ENCODE measurements at places on chromosomes 7 and 10.

DNA sequence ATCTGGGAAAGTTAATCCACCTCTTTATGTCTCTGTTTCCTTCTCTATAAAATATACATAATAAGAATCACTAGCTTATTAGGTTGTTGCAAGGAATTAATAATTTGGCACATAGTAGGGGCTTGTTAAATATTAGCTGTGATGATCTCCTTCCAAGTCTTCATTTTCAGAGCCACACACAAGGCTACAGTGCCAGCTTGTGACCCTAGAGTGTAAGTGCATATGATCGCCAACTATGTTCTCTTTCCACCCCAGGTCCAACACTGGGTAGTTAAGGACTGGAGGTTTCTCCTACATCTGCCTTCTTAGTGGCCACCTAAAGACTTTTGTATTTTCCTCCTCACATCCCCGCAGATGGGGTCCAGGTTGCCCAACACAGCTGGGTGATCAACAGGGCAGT lies 17.9 kb upstream of the ACSM6 start:
- DNase-seq, result no peak

GRCh38 chr7:123772652-123773051 lies 23.8 kb upstream of the WASL start:
- no peak for DNase-seq

DNA sequence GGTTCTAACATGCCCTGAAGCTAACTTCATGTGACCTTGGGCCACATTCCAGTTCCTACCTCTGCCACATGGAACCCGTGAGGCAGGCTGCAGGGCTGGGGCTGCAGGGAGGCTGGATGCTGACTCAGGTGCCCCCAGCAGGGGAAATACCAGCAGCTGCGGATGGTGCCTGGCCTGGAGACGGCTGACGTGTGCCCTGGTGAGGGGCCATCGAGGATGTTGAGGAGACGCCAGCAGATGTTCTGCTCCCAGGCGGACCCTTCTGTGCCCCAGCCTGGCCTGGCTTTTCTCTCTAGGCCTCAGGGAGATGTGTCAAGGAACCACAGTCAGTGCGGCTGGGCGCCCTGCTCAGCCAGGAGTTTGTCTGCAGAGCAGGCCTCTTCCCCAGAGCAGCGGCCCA lies 8.8 kb downstream of the BAG3 start:
- DNase-seq, result no peak

- no peak for DNase-seq
Observed at GRCh38 chr10:29828440-29828894, 193.7 kb upstream of the SVIL start.

DNA sequence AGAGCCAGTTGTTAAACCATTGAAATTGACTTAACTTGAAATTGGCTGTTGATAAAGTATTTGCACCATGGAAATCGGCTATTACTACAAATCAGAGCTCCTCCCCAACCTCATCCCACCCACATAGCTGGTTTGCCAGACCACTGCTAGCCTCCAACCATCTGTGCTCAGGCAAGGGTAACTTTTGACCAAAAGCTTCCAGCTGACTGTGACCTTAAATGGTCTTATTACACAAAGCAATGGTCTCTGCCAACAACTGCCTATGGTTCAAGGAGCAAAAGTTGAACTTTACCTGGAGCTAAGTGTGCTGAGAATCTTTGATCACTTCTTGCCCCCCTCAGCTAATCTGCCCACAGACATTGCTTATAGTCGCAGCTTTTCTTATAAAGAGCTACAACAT lies 48.5 kb upstream of the ADRB1 start:
- no peak for DNase-seq

DNA sequence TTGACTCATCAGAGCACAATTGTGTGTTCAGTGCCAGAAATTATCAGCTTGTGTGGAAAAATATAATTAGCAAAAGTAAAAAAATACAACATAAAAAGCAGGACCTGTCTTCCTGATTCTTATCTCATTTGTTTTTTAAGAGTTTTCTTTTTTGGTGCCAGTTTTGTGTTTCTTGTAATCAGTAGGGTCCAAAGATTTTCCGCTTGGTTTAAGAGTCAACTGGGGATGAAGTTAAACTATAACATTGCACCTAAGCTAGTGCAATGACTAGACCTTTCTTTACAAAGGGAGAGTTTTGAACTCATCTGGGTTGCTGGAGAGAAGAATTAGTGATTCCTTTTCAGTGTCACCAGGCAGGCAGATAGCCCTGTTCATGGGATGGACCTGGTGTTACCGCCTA lies 113.4 kb downstream of the PLPP4 start:
- no peak for DNase-seq

- DNase-seq, result no peak
Observed at GRCh38 chr7:66627881-66628360, 760 bp upstream of the KCTD7 start.

DNA sequence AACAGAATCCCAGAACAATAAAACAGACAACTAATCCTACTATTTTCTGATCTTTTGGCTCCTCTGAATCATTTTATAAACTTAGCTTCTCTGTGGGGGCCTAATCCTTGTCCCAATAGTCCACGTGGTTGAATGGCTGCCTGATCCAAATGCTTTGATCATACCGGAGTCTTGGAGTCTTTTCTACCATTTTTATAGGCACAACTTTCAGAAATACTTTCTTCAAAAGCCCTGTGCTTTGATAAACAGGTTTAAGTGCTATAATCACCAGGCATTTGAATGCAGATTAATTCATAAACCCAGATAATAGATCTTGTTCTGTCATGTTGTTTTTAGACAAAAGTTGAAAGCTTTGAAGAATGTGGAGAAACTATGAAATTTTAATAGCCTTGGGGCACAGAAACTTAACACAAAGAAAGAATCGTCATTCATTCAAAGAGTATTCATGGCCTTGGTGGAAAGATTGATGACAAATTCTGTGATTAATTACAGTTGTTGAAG lies 163.7 kb downstream of the AHR start:
- no peak for DNase-seq

- no peak for DNase-seq
Observed at GRCh38 chr7:38585572-38586354, 45.4 kb downstream of the AMPH start.

GRCh38 chr10:114173603-114173920 lies 441 bp downstream of the CCDC186 start:
- no peak for DNase-seq

DNA sequence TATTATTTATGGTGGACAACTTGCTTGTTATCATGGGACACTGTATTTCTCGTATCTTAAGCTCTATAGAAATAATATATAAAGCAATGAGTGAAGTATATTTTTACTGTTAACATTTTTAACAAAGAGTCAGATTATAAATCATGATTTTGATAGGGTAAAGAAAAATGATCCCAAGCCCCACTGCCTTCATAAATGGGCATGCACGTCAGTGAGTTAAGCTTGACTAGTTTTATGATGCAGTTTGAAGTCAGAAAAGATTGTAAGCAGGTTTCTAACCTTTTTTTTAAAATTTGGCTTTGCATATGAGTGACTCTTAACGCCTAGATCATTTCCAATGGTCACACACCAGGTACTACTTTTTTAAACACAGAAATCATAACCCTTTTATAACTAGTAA lies 152.8 kb downstream of the GNAT3 start:
- DNase-seq, result no peak

DNA sequence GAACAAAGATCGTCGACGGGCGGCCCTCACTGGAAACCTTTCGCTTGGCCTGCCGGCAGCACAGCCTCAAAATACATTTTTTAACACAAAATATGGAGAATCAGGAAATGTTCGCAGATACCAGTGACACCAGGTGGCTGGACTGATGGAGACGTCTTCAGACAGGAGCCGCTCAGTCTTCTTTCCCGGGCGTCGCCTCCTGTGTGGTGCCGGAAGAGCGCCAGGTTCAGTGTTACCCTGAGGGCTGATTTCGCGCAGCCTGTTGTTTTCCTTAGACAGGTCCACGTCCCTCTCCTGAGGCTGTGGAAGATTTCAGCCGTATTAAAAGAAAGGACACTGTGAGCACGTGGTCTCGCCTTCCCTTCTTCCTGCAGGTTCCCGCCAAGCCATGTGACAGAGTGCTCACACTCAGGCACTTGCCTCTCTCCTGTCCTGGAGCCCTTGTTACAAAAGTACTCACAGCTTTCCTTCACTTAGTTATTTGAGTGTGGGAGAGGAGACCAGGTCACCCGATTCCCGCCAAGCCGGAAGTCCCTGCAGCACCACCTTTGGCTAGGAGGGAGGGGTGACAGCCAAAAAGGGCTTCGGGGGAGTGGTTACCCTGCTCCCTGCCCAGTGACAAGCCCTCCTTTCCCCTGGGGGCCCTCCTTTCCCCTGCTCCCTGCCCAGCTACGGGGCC lies 21.7 kb upstream of the PWWP2B start:
- no peak for DNase-seq

DNA sequence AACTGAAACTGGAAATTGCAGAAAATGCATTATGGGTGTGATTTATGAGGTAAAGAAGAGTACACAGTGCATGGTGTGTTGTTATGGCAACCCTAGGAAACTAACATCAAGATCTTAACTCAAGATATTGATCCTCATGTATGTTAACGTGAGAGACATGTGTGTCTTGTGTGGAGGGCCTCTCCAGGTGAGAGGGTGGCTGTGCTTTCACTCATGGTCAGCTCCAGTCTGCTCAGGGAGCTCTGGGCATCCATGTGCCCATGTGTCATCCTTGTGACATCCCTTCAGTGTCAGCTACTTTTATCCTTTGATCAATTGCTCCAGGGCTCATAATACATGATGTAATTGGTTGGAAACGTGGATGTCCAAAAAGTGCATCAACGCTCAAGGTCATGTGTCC lies 24.9 kb upstream of the INSYN2A start:
- no peak for DNase-seq

GRCh38 chr10:101493782-101494281 lies 94.2 kb downstream of the POLL start:
- DNase-seq, result no peak

- DNase-seq, result no peak
Observed at GRCh38 chr10:32326119-32326518, 20.8 kb downstream of the EPC1 start.

GRCh38 chr10:8800426-8800825 lies 745.9 kb downstream of the GATA3 start:
- DNase-seq, result no peak

GRCh38 chr10:22816298-22816653 lies 101.9 kb upstream of the PIP4K2A start:
- DNase-seq, result no peak

GRCh38 chr10:77768039-77768438 lies 130.4 kb upstream of the KCNMA1 start:
- DNase-seq, result no peak

- DNase-seq, result no peak
Observed at GRCh38 chr7:505171-505570, 14.5 kb downstream of the PDGFA start.

GRCh38 chr10:92080244-92080643 lies 156.7 kb downstream of the BTAF1 start:
- no peak for DNase-seq

DNA sequence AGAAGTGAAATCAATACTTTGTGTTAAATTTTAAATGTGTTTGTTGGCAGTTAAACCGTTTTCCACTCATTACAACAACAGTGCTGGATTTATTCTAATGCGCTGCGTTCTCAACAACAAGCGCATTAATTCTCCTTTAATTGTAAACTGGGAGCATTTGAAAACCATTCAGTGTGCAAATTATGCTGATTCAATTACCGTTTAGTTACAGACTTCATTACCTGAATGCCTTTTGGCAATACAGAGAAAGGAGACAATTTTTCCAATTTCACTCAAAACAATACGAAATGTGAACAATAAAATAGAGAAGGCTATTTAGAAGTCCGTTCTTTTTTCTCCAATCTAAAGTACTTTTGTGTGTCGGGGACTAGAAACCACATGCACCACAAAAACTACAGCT lies 4.2 kb downstream of the NXPH1 start:
- no peak for DNase-seq

GRCh38 chr10:70573599-70574506 lies 28.7 kb downstream of the PRF1 start:
- no peak for DNase-seq
